ENCODE measurements at places on chromosomes 3 and 15.

- no peak for DNase-seq
Observed at GRCh38 chr3:187770224-187770623, 25.0 kb upstream of the BCL6 start.

DNA sequence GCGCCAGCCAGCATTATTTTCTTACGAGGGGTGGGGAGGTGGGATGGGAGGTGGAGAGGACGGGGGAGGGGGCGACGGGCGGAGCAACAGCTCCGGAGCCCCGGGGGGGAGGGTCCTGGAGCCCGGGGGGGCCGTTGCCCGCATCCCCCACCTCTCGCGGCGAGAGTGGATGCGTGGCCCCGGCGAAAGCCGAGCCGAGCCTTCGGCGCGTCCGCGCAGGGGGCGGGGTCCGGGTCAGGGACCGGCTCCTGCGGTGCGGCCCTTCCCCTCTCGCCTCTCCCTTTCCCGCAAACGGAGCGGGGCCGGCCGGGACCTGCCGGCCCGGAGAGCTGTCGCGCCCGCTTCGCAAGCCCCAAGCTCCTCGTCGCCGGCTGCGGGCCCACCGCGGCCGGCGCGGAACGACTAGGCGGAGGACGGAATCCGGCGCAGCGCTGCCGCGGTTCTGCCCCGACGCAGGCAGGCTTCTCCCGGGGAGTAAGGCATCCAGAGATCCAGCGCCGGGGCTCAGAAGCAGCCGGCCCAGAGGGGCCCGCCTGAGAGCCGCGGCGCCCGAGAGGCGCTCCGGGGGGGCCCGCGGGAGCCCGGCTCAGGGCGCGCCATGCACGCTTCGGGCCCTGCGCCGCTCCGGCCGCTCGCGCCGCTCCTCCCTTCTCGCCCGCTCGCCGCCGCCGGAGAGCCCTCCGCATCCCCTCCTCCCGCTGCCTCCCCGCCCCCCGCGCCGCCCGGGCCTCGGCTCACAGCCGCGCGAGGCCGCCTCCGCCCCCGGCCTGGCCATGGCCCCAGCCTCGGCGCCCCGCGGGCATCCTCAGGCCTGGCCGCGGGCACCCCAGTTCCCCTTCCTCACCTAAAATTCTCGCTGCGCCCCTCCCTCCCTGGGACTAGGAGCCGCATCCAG lies 459 bp upstream of the ADCY5 start:
- no peak for DNase-seq

GRCh38 chr15:98684436-98684835 lies 36.1 kb downstream of the IGF1R start:
- no peak for DNase-seq

DNA sequence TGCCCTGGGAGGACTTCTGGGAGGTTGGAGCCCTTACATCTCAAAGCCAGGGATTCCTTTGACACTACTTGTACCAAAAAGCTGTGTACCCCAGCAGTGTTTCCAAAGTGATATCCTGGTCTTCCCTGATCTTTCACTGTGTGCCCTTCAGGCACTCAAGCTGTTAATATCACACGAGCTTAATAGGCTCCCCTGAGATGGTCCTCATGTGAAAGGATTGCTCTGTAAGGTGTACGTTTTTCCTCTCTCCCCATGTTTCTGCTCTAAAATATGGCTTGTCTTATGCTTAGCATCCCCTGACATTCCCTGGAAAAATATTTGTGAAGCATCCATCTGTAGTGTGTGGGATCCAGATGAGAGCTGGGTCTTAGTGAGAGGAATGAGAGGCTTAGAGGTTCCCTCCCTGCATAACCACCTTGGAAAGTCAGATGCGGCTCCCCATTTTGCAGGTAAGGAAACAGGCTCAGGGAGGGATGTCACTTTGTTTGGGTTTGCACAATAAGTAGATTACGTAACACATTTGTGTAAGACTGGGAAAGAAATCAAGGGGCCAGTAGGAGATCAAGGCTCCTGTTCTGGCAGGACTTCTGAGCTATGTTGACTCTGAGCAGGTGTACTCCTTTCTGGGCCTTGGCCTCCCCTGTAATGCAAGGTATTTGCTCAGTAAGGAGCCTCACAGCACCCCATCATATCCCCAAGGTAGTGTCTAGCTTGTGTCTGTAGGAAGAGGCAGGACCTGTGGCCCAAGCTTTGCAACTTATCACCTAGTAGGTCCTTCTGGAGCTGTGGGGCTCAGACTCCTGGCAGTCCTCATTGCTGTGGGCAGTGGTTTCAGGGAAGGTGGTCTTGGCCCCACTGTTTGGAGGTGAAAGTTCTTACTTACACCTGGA lies 667 bp upstream of the ACOX2 start:
- DNase-seq = no peak

DNA sequence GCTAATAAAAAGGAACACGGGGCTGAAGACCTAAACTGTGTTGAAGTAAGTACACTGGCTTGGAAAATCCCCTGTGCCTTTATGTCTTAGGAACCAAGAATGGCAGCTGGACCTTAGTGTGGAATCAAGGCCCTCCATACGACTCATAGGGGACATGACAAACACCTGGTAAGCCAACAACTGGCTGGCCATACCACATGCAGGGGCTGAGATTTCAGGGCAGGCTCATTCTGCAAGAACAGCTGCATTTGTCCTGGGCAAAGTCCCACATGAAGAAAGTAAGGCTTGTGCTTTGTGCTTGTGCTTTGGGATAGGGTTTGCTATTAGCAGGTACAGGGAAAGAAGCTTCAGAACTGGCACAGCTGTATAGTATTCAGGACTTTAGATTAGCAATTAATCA lies 18.0 kb downstream of the ETV5 start:
- no peak for DNase-seq

DNA sequence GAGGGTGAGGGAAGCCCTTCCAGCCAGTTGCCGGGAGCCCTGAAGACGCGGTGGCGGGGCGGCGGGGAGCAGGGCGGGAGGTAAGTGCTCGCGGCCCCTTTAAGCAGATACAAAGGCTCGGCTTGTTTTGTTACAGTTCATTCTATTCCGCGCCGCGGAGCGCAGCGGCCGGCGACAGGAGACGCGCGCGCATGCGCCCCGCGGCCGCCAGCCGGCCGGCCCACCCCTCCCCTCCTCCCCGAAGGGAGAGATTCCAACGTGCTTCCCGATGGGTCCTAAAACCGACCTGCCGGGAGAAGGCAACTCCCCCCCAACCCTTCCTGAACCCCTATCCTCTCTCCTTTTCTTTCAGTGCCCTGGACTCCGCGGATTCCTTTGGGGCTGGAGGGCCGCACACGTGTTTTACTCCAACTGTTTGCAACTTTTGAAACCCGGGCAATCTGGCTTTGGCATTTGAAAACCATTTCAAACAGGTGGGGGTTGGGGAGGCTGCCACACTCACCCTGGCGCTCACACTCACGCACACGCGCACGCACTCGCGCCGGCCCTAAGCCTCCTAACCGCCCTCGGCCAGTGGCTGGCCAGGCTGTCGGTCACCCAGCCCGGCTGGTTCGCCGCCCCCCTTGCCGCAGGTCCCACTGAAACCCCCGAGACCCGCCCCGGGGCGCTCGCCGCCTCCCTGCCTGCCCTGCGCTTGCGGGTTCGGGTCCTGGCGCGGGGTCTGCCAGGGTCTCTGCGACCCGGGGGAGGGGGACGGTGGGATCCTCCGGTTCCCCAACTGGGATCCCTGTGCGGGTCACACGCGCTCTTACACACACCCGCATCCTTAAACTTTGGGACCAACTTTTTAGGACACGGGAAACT lies at the start of gene MAGI1:
Gene MAGI1 (minus strand): TSS at position 193 of the 864 bp plus-strand sequence. CDS start 610 bp downstream, outside the sequence.
- peak; percentile 28 for DNase-seq

- DNase-seq = no peak
Observed at GRCh38 chr15:52109559-52110451, 2.8 kb downstream of the BCL2L10 start.

DNA sequence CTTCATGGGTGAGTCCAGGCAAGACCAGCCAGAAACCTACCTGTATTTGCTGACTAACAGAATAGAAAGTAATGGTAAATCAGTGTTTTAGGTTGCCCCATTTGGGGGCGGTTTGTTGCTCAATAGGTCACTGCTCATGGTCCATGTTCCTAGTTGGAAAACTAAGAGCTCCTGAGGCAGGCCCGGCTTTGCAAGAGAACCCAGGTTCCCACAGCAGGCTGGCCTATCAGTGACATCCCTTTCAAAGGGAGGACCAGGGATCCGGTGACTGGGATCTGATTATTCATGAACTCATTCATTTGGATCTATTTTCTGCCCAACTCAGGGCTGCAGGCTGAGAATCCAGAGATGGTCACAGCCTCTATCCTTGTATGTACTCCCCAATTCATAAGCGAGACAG lies 163.9 kb downstream of the WNT7A start:
- no peak for DNase-seq

DNA sequence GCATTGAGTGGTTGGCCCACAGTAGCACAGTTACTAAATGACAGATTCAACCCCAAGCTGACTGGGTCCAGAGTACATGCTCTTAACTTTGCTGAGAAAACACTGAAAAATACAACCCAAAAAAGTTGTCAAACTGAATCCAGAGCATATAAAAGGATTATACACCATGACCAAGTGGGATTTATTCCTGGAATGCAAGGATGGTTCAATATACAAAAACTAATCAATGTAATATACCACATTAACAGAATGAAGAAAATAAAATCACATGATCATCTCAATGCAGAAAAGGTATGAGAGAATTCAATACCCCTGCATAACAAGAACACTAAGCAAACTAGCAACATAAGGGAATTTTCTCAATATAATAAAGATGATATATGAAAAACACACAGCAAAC lies 98.5 kb downstream of the STAG1 start:
- DNase-seq = no peak

- no peak for DNase-seq
Observed at GRCh38 chr3:8767667-8768363, 1.6 kb downstream of the OXTR start.

DNA sequence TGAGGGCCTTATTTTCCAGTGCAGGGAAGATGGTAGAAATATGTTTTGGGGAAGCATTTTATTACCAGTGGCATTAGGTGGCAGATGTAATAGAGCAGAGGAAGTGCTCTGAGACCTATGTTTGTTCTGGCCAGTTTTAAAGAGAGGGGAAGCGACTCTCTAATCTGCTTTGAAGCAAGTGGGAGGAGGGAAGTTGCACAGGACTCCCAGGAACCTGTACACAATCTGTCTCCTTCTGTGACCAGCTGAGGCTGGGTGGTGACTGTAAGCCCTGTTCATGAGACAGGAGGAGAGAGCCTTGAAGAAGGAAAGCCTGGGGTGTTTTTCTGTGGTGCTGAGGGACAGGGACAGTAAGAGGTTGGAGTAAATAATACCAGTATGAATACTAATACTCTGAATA lies 60.5 kb downstream of the LPP start:
- DNase-seq = no peak

DNA sequence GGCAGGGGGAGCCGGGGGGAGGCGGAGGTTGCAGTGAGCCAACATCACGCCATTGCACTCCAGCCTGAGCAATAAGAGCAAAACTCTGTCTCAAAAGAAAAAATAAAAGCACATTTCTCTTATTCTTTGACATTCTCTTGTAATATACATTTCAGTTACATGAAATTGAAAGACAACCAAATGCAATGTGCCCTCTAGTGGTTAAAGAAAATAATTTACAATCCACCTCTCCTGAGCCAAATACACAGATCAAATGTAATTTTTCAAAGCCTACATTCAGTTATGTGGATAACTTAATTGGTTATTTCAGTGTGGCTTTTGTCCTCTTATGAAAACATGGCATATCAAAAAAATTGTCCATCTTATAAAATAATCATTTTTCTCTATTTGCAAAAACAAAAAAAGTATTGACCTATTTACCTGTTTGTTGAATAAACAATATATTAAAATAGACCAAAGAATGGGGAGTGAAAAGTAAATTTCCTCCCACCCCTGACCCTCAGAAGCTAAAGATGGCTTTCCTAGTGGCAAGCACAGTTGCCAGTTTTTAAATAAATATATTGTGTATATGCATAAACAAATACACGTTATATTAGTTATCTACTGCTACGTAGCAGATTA lies 14.2 kb upstream of the U2SURP start:
- DNase-seq = no peak

DNA sequence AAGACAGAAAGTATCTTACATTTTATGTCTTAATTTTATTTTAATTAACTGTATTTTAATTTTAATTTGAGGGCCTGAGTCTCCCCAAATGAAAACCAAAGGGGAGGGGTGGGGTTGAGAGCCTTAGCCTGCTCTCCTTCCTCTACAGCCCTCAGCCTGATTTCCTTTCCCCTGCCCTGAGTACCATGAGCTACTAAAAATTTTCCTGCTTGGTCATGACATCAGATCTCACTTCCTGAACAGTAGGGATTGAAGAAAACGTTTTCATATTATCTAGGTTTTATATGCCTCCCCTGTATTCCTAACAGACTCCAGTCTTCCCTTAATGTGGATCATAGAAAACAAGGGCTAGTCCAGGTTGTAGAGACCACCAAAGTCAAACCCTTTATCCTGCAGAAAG lies 133.9 kb downstream of the MYLK start:
- no peak for DNase-seq

DNA sequence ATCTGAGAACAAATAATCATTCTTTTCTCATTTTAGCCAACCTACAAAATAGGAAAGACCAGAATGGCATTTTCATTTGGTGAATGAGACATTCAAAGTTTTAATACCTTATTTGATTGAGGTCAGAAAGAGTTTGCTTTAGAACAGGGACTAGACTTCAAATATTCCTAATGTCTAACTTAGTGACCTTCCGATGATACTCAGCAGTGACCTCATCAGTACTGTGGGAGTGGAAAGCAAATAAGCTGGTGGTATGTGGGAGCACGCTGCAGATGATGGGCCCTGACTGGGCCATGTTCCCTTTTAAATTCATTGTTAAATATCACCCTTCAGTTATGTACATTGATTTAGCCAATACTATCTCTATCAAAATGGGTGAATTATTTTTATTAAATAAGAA lies 223.3 kb downstream of the P3H2 start:
- DNase-seq = no peak

- no peak for DNase-seq
Observed at GRCh38 chr3:189276444-189277219, 104.9 kb downstream of the TPRG1 start.

DNA sequence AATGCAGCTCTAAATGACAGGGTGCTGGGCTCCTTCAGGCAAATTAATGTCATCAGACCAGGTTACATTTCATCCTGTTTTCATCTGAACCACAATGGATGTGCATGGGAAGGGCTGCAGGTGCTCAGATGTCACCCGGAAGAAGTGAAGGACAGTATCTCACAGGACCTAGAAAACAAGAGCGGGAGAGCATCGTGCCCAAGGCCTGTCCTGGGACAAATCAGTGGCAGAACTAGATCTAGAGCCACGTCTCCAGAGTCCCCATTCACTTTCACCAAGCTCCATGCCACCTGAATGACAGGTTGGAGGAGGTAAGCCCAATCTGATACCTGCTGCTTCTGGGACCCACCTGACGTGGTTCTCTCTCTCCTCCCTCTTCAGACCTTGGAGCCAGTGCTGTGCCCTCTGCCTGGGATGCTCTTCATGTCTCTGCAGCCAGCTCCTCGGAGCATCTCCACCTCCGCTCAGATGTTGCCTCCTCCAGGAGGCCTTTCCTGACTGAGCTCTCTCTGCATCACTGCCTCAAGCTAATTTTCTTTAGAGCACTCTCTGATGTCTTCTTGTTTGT lies 77.3 kb downstream of the CPN2 start:
- DNase-seq = no peak

DNA sequence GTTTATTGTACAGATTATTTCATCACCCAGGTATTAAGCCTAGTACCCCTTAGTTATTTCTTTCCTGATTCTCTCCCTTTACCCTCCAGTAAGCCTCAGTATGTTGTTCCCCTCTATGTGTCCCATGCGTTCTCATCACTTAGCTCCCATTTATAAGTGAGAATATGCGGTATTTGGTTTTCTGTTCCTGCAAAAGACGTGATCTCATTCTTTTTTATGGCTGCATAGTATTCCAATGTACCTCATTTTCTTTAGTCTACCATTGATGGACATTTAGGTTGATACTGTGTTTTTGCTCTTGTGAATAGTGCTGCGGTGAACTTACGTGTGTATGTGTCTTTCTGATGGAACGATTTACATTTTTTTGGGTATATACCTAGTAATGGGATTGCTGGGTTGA lies 36.7 kb downstream of the CEP63 start:
- no peak for DNase-seq

All from NCI-H187 treated with DMSO at 0.1 percent for 48 hours (cell line).